ENCODE measurements at places on chromosomes 5 and 9. TPM values are rescaled to one million over a fixed set of nuclear protein-coding genes. Genes with fewer than 3 reads are reported as not detected.

The ZNF483 gene
- 2.5 TPM for total RNA-seq

The PCAT7 gene
- total RNA-seq = 5.2 TPM

The GPX8 gene
- 144 TPM for total RNA-seq

The CSF2 gene
- total RNA-seq = not detected

The BNC2 gene
- total RNA-seq = 38.0 TPM

The RGS7BP gene
- 0.07 TPM for total RNA-seq

The RFESD gene
- total RNA-seq = 0.87 TPM

The SSBP2 gene
- 73.2 TPM for total RNA-seq

The TMC1 gene
- not detected for total RNA-seq

The FOXD4L4 gene
- total RNA-seq = not detected

The ADAMTSL1 gene
- 12.6 TPM for total RNA-seq

The APBA1 gene
- 5.9 TPM for total RNA-seq

The FST gene
- total RNA-seq = 57.1 TPM
